ENCODE measurements at places on chromosomes 7 and 10. TPM values are rescaled to one million over a fixed set of nuclear protein-coding genes. Genes with fewer than 3 reads are reported as not detected.

DNA sequence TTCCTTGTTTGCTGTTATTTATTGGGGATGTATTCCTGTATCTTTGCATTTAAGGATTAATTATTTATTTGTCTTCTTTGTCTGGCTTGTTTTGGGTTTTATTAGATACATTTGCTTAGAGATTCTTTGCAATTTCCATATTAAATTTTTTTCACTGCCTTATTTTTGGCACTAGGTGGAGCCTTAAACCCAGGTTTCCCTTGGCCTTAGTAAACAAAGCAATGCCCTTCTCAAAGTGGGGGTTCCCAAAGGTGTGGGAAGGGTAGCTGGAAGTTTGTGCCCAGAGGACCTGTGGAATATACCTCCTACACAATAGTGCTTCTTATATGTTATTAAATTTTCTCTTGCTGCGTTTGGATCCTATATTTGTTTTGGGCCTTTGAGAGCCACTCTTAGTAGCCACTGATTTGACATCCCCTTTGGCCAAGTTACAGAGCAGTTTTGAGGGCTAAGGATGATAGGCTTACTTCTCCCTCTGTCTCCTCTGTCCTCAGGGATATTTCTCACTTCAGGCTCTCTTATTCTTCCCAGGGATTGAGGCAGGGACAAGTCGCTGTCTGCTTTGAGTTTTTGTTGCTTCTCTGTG, 162.3 kb downstream of the ITGB1 start:
- DNase-seq, result peak; percentile 25
- H3K4me3 ChIP-seq, result no peak overlapping the region
- H3K36me3 ChIP-seq, result no peaks in the 10 kb centered on the region
- no peaks in the 10 kb centered on the region for H3K4me1 ChIP-seq
- peak overlapping the region; percentile 7 for H3K27ac ChIP-seq

The NUTM2D gene
- total RNA-seq, result 1.5 TPM

DNA sequence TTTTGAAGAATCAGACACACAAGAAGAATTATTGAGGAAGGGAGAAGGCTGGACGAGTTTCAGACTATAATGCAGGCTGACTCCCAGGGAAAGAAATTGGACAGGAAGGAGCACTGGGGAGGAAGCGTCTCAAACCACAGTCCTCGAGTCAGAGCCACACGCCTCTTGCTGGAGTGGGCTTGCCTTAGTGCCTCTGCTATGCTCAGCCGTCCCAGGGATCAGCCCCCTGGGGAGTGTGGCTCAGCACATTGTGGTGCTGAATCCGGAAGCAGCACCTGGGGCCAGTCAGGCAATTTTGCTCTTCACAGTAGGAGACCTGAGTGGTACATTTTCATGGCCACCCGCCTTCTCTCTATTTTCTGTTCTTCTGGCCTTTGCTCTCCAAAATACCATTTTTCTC, 67.4 kb upstream of the SLC35G1 start:
- no peak for DNase-seq
- peaks cover 6% of the 10 kb centered on the region for H3K27me3 ChIP-seq
- H3K4me3 ChIP-seq, result no peak overlapping the region
- no peaks in the 10 kb centered on the region for H3K4me1 ChIP-seq
- H3K27ac ChIP-seq, result no peak overlapping the region

The NEBL gene
- not detected for total RNA-seq

DNA sequence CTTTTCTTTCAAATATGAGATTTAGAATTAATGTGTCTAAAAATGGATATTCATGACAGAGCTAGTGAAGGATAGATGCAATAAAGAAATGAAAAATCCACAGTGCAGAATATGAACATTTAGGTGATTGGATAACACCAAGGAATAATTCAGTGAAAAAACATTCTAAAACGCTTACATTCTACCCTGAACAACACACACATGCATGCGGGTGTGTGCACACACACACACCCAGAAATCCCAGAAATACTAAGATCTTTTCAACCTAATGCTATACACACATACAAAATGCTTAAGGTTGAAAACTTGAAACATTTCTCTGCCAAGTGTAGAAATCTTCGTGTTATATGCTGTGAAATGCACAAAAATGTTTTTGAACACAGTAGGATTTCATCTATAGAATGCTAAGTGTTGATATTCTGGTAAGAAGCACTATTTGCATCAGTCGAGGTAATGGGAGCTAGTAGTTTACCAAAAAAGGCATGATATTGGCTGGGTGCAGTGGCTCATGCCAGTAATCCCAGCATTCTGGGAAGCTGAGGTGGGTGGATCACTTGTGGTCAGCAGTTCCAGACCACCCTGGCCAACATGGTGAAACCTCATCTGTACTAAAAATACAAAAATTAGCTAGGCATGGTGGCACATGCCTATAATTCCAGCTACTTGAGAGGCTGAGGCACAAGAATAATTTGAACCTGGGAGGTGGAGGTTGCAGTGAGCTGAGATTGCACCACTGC, 600.6 kb downstream of the PHTF2 start:
- DNase-seq, result no peak
- H3K27ac ChIP-seq, result no peak overlapping the region
- no peak overlapping the region for H3K4me3 ChIP-seq
- no peaks in the 10 kb centered on the region for H3K4me1 ChIP-seq

DNA sequence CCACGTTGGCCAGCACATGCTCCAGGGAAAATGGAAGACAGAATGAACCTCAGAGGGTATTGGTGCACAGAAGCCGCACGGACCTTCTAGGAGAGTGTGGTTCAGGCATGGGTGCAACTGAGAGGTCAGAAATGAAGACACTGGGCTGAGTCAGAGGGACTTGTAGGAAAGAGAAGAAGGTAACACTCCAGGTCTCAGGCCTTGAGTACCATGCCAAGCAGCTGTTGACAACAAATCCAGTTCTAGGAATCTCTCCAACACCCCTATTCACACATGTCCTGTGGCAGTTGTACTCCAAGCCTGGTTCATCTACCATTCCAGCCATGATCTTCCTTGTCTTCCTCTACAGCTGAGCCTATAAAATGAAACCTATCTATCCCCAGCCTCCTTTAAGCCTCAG, 251.6 kb downstream of the USP6NL start:
- H3K36me3 ChIP-seq, result no peaks in the 10 kb centered on the region
- DNase-seq, result no peak
- no peak overlapping the region for H3K27ac ChIP-seq
- H3K4me3 ChIP-seq, result no peak overlapping the region
- H3K27me3 ChIP-seq, result no peaks in the 10 kb centered on the region

- DNase-seq, result peak; percentile 7
- no peak overlapping the region for H3K27ac ChIP-seq
- no peaks in the 10 kb centered on the region for H3K27me3 ChIP-seq
- no peaks in the 10 kb centered on the region for H3K36me3 ChIP-seq
These were observed 161.8 kb upstream of the CACNA2D1 start for GRCh38 chr7:82605247-82605864.

The SPDYE6 gene
- not detected for total RNA-seq

The SPOCK2 gene
- total RNA-seq, result 424 TPM

DNA sequence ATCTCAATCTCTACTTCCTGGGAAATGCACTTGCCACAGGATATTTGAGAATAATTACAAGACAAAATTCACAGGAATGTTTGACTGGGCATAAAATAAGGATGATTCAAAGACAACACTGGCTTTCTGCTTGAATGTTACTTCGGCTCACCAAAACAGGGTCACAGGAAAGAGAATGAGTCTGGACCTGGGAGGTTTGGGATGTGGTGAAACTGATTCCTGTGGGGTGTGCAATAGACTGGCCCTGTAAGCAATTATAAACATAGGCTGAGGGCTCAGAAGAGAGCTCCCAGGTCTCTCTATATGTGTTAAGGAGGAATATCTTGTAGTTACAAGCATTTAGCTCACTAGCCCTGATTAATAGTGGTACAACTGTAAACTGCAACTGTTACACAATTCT, 613.9 kb upstream of the CELF2 start:
- no peak overlapping the region for H3K4me3 ChIP-seq
- no peak for DNase-seq
- H3K27ac ChIP-seq, result no peak overlapping the region
- no peaks in the 10 kb centered on the region for H3K36me3 ChIP-seq

DNA sequence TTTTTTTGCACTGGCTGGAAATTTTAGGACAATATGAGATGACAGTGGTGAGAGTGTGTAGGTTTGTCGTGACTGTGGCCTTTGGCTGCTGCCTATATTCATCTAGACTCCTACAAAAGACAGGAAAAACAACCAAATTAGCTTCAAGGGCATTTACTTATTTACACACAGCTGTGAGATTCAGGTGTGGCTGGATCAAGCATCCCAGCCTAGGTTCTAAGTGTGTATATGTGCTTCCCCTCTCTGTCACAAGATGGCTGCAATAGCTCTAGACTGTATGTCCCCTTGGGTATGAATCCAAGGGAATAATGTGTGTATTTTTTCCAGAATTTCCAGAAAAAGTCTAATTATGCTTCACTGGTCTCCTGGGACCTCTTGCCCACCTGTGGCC, 25.5 kb upstream of the INPP5A start:
- no peak for DNase-seq
- no peaks in the 10 kb centered on the region for H3K27me3 ChIP-seq
- H3K4me1 ChIP-seq, result no peaks in the 10 kb centered on the region
- H3K36me3 ChIP-seq, result no peaks in the 10 kb centered on the region
- H3K27ac ChIP-seq, result no peak overlapping the region
- no peak overlapping the region for H3K4me3 ChIP-seq

DNA sequence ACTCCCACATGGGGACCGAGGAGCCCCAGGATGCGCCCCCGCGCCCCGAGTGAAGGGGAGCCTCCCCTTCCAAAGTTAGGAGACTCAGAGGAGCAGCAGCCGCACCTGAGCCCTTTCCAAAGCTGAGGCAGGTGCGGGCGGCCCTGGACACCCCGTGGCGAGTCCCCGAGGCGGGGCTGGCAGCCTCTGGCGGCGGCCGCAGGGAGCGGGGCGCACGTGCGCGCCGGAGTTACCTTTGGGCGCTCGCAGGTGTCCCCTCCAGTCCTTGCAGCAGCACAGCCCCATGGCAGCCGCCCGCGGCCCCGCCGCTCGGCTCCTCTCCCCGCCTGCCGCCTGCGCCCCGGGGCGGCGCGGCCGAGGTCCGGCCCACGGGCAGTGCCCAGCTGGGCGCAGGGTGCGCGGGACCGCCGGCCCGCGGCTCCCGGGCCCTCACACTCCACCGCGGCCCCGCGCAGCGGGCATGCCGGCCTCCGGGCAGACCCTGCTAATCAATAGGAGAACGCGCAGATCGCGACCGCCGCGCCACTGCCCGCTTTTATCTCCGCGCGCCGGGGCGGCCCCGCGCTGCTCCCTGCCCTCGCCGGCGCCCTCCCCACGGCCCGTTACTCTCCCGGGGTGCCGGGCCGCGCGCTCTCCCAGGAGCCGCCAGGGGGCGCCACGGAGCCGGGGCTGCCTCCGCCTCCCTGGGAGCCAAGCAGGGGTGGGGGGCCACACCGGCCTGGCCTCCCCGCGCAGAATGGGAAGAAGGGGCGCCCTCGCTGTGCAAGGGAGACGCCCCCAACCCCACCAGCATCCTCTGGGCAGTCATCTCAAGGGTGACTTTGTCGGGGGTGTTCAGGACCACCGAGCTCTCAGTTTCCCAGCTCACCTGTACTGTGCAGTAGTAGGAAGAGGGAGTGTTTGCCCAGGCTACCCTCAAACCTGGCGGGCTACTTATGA, 80.8 kb downstream of the ARHGAP22 start:
- peaks cover 7% of the 10 kb centered on the region for H3K4me1 ChIP-seq
- DNase-seq, result no peak
- peaks cover 60% of the 10 kb centered on the region for H3K27me3 ChIP-seq
- no peak overlapping the region for H3K4me3 ChIP-seq

The PDK4 gene
- not detected for total RNA-seq

The ANK3 gene
- 47.1 TPM for total RNA-seq

GRCh38 chr7:5598261-5598761, 174.7 kb upstream of the TNRC18 start:
- H3K27ac ChIP-seq, result no peak overlapping the region
- H3K27me3 ChIP-seq, result peaks cover 12% of the 10 kb centered on the region
- no peaks in the 10 kb centered on the region for H3K36me3 ChIP-seq
- DNase-seq, result no peak
- H3K4me1 ChIP-seq, result peaks cover 24% of the 10 kb centered on the region
- H3K4me3 ChIP-seq, result no peak overlapping the region

DNA sequence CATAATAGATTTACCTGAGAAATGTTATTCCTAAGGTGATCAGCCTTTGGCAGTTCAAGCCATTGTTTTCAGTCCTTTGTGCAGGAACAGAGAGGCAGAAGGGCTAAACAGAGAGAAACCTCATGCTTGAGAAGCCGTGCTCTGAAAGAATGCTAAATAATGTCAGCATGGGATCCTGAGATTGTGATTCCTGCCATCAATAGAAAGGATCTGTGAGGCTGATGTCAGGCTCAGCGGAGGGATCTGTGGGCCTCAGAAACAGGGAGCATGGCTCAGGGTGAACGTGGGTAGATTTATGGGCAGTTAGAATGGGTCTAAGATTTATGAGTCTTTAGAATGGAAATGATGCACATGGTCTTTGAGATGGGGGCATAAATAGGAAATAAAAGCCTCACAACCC, 439.2 kb upstream of the IGFBP3 start:
- no peaks in the 10 kb centered on the region for H3K27me3 ChIP-seq
- H3K4me1 ChIP-seq, result no peaks in the 10 kb centered on the region
- H3K4me3 ChIP-seq, result no peak overlapping the region
- H3K27ac ChIP-seq, result no peak overlapping the region
- no peak for DNase-seq

GRCh38 chr7:149496642-149497391, 792 bp downstream of the ZNF746 start:
- H3K27me3 ChIP-seq, result peaks cover 3% of the 10 kb centered on the region
- H3K4me3 ChIP-seq, result peak overlapping the region; percentile 97
- peak overlapping the region; percentile 97 for H3K27ac ChIP-seq
- DNase-seq, result peak; percentile 54

The OR2A5 gene
- not detected for total RNA-seq

- DNase-seq, result no peak
- H3K36me3 ChIP-seq, result no peaks in the 10 kb centered on the region
- H3K27me3 ChIP-seq, result no peaks in the 10 kb centered on the region
- H3K27ac ChIP-seq, result no peak overlapping the region
- no peaks in the 10 kb centered on the region for H3K4me1 ChIP-seq
These were observed 85.4 kb downstream of the PCLO start for GRCh38 chr7:83077328-83077727.

The CNTNAP2 gene
- total RNA-seq, result not detected

GRCh38 chr7:55092186-55092974, 73.6 kb downstream of the EGFR start:
- H3K4me3 ChIP-seq, result no peak overlapping the region
- no peak for DNase-seq
- peaks cover 9% of the 10 kb centered on the region for H3K27me3 ChIP-seq
- no peak overlapping the region for H3K27ac ChIP-seq
- peaks cover 2% of the 10 kb centered on the region for H3K4me1 ChIP-seq

DNA sequence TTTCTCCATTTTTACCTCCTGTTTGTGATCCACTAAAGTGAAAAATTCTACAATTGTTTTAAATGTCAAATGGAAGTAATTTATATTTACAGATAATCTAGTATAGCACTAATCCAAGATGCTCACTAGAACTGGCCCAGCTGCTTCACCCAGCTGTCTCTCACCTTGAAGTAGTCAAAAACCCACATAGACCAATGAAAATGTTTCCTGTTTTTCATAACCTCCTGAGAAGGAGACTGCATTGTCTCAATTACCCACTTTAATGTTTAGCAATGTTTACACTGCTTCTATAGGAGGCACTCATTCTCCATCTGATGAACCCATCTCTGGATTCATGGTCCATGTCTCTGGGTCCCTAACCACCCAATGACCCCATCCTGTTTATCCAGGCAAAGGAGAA, 56.1 kb upstream of the ADO start:
- no peak for DNase-seq
- H3K4me1 ChIP-seq, result peaks cover 17% of the 10 kb centered on the region
- H3K4me3 ChIP-seq, result no peak overlapping the region
- H3K27me3 ChIP-seq, result no peaks in the 10 kb centered on the region
- H3K27ac ChIP-seq, result no peak overlapping the region

All from activated CD4-positive, alpha-beta T cell treated with anti-CD3 and anti-CD28 coated beads, Interleukin-2, amount 10 ng/mL, durations not matched to agents 7 days and 5 days (primary cell).